Right renal cortex interstitium (tissue), 3 donors: ENCODE measurements at places on chromosomes 13 and 19.
A peak's percentile ranks its signal among the peaks of the same experiment; 100 is the strongest.

DNA sequence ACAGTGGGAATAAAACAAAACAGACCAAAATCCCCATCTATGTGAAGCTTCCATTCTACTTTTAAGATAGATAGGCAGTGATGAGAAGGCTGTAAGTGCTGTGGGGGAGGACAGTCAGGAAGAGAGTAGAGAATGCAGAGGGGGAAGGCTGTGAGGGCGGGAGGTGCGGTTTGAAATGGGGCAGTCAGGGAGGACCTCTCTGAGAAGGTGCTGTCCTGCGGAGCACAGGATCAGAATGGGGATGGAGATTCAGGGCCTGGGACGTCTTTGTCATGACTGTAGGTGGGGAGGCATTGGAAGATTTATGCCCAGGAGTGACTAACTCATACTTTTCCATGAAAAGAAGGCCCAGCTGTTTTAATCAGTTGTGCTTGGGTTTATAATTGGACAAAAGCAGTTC is 3.9 kb upstream of the GPR183 start:
- no peak for DNase-seq

GRCh38 chr19:4443188-4443587 is 14.4 kb downstream of the UBXN6 start:
- no peak for DNase-seq

- no peak for DNase-seq
Observed at GRCh38 chr13:77907666-77908341, 10.8 kb downstream of the EDNRB start.

DNA sequence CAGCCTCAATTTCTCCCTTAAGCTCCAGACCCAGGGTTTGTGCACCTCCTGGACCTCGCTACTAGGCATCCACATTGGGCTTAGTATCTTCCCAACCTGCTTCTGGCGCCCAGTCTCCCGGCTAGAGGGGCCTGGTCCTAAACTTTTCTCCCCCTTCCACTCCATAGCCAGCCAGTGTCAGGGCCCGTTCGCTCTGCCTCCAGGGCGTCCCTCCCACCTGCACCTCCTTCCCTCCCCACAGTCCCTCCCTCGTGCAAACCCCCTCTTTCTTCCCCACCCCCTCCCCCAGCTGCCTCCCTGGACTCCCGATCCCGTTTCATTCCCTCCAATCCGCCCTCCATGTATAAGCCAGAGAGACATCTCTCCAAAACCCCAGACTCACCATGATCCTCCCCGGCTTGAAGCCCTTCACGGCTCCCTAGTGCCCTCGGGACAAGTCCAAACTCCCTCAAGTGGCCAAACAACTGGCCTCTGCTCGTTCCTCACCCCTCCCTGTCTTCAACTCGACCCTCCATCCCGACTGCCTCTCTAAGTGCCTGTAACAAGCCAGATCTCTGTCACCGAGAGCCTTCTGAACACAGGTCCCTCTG is 997 bp upstream of the SAMD4B start:
- no peak for DNase-seq

- DNase-seq, result no peak
Observed at GRCh38 chr19:30482956-30483355, 110.8 kb downstream of the ZNF536 start.

DNA sequence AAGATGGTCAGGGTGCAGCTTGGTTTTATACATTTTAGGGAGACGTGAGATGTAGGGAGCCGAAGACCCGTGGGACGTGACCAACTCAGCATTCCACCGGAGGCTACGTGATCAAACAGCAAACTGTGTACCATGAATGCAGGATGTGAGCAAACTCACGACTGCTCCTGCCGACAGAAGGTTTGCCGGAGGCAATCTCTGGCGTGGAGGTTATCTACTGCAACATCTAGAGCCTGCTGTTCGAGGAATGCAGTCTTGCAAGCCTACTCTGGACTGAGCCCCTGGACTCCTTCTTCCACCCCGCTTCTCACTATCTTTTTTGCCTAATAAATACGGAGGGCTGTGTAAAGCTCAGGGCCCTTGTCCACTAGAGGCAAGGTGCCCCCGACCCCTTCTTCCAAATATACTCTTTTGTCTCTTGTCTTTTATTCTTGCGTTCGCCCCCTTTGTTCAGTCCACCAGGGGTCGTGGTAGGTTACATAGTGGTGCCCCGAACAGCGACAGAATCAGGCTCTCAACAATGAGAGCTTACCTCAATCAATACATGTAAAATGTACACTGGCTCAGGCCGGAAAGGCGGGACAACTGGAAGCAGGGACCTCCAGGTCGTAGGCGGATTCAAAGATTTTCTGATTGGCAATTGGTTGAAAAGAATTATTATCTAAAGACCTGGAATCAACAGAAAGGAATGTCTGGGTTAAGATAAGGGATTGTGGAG is 8.9 kb upstream of the OR1I1 start:
- DNase-seq, result peak; percentile 6

DNA sequence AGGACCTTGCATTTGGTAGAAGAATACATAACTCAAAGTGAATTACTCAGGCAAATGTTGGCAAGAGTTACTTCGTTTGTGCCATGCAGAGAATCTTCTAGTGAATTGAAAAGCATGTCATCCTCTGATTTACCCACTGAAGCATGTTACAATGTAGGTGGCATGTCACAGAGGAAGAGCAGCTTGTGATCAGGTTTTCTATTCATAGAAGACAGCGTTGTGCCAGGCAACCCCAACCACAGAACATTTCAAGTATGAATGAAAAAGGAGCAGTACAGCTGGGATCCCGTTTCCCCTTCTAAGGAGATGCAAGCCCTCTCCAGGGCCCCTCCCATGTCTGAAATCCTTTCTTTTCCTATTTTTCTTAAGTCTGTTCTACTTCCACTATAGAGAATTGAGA is 6.0 kb upstream of the KATNAL1 start:
- no peak for DNase-seq

GRCh38 chr13:21405309-21405708 is 53.8 kb downstream of the ZDHHC20 start:
- no peak for DNase-seq

- DNase-seq, result no peak
Observed at GRCh38 chr13:110521296-110521680, 40.2 kb downstream of the RAB20 start.

- DNase-seq, result no peak
Observed at GRCh38 chr19:1168572-1169410, 5.3 kb downstream of the SBNO2 start.

GRCh38 chr19:50257141-50257540 is 53.7 kb downstream of the MYH14 start:
- no peak for DNase-seq

- no peak for DNase-seq
Observed at GRCh38 chr19:3656747-3657394, 30.3 kb upstream of the CACTIN start.

DNA sequence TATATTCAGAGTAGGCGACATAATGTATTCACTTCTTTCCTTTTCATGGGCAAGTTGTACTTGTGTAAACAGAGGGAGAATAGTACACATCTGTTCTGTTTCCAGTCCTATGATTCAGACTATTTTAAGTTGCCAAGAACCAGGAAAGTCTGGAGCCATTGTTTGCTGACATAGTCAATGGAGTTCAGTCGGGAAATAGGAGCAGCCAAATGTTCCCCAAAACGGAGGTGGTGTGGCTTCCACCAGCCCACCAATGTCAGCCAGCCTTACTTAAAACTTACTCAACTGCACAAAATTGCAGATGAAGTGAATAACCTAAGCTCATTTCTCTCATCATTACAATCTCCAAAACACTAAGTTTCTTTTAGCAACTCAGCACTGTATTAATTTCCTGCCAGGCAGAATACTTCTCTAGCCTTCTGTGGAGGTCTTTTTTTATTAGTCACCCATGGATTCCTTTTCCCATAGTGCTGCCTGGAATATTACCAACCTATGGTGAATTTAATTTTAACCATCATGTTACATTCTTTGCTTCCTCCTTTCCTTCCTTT is 22.3 kb upstream of the CSNK1A1L start:
- no peak for DNase-seq

- DNase-seq, result no peak
Observed at GRCh38 chr19:19039901-19040300, 6.5 kb downstream of the ARMC6 start.

DNA sequence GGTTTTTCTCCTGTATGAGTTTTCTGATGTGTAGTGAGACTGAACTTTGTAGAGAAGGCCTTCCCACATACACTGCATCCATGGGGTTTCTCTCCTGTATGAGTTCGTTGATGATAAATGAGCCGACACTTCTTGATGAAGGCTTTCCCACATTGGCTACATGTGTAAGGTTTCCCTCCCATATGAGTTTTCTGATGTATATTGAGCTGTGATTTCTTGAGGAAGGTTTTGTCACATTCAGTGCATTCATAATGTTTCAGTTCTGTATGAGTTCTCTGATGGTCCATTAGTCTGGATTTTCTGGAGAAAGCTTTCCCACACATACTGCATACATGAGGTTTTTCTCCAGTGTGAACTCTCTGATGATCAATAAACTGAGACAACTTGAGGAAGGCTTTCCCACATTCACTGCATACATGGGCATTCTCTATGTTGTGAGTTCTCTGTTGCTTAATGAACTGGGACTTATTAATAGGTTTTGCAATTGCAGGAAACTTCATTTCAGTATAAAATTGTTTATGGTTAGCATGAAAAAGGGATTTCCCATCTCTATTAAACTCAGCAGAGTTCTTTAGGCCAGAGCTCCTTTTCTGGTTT is 7.5 kb upstream of the ZNF350 start:
- no peak for DNase-seq

- no peak for DNase-seq
Observed at GRCh38 chr19:58317476-58318072, 9.2 kb upstream of the ZSCAN22 start.

GRCh38 chr13:60019119-60019993 is 144.4 kb downstream of the DIAPH3 start:
- no peak for DNase-seq

DNA sequence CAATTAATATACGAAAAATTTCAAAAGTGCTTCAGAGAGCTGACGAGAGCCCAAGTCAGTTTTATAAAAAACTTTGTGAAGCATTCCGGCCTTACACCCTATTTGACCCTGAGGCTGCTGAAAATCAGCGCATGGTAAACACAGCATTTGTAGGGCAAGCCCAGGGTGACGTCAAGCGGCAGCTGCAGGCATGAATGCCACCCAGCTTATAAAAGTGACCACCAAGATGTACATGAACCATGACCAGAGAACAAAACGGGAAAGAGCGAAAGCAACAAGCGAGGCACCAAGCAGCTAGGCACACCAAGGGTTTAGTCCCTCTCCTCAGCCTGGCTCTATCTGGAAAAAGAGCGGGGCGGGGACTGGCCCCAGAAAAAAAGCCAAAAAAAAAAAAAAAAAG is 6.0 kb downstream of the SIGLEC11 start:
- no peak for DNase-seq

GRCh38 chr13:42071672-42072419 is 23.4 kb downstream of the DGKH start:
- DNase-seq, result no peak

DNA sequence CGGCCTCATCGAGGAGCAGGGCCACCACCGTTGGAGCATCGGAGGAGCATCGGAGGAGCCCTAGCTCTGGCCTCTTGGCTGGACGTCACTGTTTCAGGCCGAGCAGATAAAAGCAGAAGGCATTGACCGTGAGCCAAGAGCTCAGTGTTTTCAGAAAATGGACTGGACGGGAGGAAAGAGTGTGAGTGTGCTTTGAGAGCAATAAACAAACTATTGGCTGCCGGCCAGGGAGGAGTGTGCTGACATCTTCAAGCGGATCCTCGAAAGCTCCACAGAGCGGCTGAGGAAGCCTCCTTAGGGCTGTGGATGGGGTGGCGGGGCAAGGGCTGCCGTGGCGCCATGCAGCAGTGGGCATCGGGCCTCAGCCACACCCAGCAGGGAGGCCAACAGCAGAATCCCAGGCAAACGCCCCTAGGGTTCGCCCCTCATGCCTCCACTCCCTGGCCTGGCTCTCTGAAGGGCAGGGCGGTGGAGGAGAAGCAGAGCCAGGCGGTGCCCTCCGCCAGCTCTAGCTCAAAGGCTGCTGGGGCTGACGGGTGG is 41.8 kb downstream of the IRS2 start:
- DNase-seq, result no peak

DNA sequence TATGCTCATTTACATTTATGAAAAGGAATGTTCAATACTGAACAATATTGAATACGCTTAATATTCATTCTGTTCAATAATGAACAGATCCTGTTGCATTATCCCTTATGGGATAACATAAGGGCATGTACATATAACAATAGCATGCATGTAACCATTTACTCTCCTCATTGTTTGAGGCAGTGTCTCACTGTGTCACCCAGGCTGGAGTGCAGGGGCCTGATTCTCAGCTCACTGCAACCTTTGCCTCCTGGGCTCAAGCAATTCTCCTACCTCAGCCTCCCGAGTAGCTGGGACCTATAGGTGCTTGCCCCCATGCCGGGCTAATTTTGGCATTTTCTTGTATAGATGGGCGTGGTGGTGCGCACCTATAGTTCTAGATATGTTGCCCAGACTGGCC is 4.8 kb upstream of the DGKH start:
- DNase-seq, result no peak

DNA sequence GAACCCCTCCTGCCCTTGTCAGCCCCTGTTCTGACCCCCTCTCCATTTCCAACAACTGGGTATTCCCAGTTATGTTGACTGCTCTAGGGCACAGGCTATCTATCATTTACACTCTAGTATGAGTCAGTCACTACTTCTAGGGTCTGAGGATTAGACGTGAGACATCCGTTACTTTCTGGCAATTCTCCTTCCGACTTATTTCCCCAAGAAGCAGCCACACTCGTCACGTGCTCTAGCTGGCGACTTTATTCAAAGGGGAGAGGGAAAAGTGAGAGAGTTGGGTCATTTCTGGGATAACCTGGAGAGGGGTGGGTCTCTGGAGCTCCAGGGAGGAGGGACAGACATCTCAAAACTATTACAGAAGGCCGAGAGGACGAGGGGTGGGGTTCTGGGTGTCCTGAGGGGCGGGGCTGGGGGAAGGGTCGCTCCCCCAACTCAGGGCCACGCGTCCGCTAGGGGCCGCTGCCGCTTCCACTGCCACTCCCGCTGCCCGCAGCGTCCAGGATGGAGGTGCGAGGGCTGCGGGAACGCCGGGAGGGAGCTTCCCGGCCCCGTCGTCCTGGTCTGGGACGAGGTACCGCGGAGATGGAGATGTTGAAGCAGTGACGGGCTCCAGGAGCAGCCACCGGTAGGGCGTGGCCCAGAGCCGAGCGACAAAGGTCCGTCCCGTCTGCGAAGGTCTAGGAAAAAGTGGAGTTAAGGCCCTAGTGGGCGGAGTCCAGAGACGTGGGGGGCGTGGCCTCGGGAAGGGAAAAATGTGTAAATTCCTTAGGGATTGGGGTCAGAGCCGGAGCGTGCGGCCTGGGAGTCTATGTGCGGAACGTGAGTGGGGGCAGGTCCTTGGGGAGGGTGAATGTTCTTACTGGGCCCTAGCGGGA is 8.9 kb downstream of the RTBDN start:
- no peak for DNase-seq
